ENCODE measurements at places on chromosomes 7 and 10.

- DNase-seq: no peak
Observed at GRCh38 chr10:3485057-3485686, 299.8 kb downstream of the KLF6 start.

GRCh38 chr10:121216721-121217181, 365.6 kb downstream of the WDR11 start:
- DNase-seq: no peak

DNA sequence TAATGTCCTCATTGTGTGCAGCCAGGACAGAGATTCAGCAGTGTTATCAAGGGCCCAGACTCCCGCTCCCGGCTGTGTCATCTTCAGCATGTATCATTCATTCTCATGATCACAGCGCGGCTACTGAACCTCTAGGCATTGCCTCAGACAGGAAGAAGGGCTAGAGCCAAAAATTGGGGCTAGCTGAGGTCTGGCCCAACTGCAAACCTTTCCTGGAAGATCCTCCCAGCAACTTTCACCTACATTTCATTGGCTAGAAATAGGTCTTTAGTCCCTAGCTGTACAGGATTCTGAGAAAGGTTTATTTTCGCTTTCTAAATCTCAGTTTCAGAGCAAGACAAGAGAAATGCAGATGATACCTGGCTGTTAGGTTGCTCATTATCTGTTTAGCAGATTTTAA, 81.9 kb downstream of the CREM start:
- DNase-seq: no peak

DNA sequence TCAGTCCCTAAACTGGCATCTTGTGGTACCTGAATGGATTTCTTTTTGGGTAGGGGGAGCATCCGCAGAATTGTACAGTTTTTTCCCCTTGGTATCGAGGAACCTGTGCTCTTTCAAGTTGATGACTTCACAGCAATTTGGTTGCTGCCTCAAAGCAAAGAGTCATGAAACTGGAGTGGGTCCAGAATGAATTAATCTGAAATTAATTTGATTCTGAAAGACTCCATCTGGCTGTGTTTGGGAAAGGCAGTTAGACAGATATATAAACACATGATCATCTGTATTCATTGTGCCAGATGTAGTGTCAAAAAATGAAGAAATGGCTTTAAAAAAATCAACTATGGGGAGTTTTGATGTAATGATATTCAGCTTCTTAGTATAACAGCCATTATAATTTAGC, 136.1 kb downstream of the CELF2 start:
- no peak for DNase-seq

DNA sequence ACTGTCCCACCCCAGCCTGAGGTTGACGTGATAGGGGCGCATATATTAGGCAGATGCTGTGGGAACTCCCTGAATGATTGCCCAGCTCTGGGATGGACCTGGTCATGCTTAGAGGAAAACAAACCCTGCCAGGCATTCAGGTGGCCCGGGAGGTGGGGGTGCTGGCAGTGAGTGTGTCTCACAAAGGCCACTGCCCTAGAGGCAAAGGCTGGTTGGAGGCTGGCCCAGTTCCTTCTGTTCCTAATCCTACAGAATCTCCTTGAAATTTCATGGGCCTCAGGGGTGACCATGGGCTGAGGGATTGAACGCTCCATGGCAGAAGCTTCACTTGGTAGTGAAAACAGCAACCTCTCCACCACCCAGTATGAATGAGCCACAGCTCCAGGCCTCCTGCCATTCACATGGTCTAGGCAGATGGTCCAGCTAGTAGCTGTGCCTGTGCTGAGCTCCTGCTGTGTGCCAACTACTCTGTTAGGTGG, 25.6 kb downstream of the ADRA2A start:
- DNase-seq: no peak

- no peak for DNase-seq
Observed at GRCh38 chr7:133739817-133740216, 387.3 kb upstream of the LRGUK start.

DNA sequence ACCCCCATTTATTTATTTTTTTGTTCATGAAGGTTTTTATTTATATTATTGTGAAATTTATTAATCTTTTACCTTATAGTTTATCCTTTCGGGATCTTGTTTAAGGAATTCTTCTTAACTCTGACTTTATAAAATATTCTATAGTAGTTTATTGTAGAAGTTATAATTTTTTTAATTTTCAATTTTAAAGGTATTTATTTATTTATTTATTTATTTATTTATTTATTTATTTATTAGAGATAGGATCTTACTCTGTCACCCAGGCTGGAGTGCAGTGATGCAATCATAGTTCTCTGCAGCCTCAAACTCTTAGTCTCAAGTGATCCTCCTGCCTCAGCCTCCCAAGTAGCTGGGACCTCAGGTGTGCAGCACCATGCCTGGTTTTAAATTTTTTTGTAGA, 56.0 kb downstream of the NRF1 start:
- no peak for DNase-seq

GRCh38 chr7:106417273-106417902, 132.6 kb upstream of the NAMPT start:
- no peak for DNase-seq

GRCh38 chr10:15494850-15495506, 123.9 kb upstream of the FAM171A1 start:
- no peak for DNase-seq

- no peak for DNase-seq
Observed at GRCh38 chr7:77351539-77352004, 64.6 kb downstream of the GSAP start.

GRCh38 chr7:16271355-16271915, 149.9 kb downstream of the CRPPA start:
- no peak for DNase-seq

DNA sequence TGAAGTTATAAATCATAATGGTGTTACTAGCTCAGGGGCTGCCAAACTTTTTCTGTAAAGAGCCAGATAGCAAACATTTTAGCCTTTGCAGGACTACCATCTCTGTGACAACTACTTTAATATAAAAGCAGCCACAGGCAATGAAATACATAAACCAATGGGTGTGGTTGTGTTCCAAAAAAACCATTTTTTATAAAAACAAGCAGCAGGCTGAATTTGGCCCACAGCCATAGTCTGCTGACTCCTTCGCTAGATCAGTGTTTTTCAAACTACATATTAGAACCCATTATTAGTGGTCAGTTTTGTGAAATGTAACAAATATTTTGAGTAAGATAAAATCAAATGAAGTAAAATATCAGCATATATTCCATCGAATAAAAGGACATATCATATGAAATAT, 13.6 kb downstream of the GNG11 start:
- no peak for DNase-seq

GRCh38 chr10:92880233-92880861, 32.0 kb downstream of the EXOC6 start:
- peak; percentile 38 for DNase-seq

DNA sequence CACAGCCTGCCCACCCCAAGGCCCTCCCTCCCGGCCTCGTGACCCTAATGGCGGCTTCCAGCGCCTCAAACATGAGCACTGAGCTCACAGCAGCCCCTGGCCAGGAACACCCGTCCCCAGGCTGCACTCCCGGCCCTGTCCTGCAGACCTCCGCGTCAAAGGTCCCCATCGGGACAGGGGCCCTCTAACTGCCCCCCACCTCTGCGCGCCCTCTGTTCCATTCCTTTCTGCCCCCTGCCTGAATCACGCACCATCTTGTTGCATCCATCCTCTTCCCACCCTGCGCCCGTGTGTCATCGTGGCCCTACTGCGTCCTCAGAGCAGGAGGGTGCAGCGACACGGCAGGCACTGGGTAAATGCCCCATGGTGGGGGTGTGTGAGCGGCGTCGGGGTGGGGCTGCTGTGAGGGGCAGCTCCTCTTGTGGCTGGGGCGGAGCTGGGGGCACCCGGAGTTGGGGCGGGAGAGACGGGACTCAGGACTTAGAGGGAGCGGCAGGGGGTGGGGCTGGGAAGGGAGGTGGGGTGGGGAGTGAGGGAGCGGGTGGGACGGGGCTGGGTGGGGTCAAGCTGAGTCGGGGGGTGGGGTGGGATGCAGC, 13.4 kb downstream of the SLC29A4 start:
- DNase-seq: no peak

DNA sequence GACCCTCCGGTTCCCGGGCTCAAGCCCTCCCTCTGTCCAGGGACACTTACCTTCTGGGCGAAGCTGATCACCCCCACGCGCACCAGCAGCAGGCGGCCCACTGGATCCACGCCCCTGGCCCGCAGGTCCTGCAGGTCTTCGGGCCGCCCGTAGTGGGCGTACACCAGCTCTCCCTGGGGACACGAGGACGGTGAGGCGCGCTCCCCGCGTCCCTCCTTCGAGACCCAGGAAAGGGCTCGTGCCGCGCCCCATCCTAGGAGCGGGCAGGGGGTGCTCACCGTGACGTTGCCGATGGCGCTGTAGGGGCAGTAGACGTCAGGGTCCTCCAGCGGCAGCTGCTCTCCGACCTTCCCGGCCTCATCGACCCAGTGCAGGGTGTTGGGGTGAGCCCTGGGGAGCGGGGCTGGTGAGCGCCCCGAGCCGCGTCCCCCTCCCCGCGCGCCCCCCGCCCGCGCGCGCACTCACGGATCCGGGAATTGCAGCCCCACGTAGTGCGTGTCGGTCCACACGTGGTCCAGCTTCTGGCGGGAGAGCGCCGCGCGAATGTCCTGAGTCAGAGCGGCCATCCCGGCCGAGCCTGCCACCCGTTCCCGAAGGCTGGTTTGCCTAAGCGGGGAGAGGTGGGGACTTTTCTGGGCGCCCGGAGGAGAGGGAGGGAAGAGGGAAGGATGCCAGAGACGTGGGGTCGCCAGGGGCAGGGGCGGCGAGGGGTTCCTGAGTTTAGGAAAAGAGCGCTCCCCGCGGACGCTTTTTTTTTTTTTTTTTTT, 8.2 kb downstream of the TFR2 start:
- DNase-seq: peak; percentile 51

DNA sequence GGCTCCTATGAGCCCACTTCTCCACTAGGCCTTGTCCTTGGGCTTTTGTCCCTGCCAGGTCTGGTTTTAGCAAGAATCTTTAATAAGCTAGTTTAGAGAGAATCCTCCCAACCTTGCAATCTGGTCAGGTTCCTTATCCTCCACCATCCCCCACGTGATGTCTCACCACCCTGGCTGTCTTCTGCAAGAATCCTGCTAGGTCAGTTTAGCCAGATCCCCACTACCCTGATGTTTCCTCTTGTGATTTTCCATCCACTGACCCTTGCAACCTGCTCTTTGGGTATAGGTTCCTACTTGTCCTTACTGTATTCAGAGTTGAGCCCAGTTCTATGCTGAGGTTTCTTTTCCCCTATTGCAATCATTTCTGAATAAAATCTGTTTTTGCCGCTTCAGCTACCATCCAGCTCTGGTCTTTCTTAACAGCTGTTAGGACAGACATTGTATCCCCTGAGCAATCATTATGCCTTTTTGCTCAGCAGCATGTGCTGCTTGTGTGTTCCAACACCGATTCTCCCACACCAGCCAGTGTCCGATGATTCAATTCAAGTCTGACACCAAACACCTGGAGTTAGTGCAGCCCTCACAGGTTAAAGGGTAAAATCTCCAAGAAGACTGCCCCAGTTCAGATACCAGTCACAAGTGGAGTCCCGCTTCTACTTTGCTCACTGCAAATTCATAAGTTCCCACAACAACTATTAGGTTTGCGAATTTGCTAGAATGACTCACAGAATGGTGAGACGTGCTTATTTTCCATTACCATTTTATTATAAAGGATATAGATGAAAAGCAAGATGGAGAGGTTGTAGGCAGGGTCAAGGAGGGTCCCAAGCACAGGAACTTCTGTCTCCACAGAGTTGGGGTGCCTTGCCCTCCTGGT, 62.2 kb upstream of the ADCY1 start:
- DNase-seq: no peak

DNA sequence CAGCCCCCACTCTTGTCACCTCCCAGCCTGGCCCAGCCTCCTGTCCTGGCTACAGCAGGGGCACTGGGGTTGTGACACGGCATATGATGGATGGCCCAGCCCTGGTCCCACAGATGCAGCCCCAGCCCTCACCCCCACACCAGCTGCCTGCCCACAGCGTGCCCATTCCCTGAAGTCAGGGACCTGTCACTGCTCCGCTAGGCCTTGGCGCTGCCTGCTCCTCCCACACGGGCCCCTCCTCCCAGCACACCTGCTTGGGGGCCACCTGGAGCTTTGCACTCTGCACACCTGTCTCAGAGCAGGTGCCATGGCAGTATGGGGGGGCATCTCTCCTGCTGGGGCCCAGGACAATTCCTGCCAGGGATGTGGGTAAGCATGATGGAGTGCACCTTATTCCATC, 3.5 kb downstream of the GCK start:
- peak; percentile 19 for DNase-seq

- no peak for DNase-seq
Observed at GRCh38 chr10:3734111-3734510, 50.9 kb downstream of the KLF6 start.

- DNase-seq: peak; percentile 28
Observed at GRCh38 chr7:12146813-12147212, 64.3 kb upstream of the TMEM106B start.

- no peak for DNase-seq
Observed at GRCh38 chr7:155879592-155879991, 67.3 kb upstream of the SHH start.

DNA sequence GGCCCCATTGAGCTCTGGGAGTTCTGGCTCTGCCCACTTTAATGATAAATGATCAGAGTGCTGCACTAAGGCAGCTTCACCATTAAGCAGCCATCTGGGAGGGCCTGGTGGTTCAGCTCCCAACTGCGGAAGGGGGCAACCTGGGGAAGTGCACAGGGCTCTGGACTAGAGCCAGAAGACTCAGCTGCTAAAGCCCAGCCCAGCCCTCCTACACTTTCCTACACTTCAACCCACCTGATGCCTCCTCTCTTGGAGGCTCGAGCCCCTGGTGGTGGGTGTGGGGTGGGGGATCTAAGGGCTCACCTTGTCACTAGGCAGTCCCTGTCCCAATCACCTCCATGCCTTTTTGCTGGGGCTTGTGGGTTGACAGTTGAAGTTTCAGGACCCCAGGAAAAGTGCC, 60.6 kb upstream of the ANTXRL start:
- no peak for DNase-seq

- DNase-seq: no peak
Observed at GRCh38 chr10:6171881-6172695, 30.6 kb upstream of the PFKFB3 start.

DNA sequence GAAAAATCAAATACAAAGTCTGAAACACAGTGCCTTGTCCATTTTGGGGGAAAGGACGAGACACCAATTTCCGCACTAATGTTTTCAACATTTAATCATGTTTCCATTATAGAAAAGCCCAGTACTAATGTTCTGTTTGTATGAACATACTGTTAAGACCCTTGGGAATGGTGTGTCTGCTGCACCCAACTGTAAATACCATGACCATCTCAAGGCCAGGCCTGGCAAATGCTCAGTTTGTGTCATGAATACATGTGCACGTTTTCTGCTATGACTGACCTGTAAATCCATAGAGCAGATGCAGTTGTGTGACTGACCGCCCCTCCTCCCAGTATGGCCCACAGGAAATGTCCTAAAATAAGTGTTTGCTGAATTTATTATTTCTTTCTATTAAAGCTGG, 270.0 kb downstream of the TNS3 start:
- no peak for DNase-seq

Data from NCI-H1417 (cell line).